ENCODE measurements at places on chromosomes 6 and 20.

DNA sequence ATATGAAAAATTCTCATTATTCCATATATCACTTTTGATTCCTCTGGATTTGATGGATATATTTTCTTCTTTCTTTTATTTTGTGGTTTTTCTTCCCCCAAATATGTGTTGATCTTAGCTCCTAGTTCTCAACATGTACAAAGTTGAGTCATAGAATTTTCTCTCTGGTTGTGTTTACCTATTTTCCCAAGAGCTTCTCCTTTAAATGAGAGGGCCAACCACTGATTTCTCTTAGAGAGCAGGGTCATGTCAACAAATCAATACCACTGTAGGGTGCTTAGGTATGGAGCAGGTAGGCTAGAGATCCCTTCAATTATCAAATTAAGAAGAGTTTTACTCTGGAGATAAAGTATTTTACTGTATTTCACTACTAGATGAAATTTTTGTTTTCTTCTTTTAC is 145.7 kb downstream of the BMP5 start:
- H3K36me3 ChIP-seq: no peaks in the 10 kb centered on the region
- DNase-seq: no peak
- H3K27me3 ChIP-seq: no peaks in the 10 kb centered on the region
- no peak overlapping the region for H3K4me3 ChIP-seq
- H3K4me1 ChIP-seq: no peaks in the 10 kb centered on the region

DNA sequence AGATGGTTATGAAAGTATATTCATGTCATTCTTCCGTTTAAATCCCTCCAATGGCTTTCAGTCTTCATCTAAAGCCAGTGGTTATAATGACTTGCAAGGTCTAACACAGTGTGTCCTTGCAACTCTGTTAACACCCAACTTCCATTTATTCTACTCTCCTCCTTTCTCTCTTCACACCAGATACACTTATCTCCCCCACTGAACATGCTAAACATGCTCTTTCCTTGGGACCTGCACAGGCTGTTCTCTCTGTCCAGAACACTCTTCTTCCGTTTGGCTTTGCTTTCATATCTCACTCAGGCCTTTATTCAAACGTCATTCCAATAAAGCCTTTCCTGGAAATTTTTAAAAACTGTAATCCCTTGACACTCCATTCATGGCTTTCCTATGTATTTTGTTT is 91.5 kb downstream of the EPHA7 start:
- H3K4me3 ChIP-seq: no peak overlapping the region
- no peak for DNase-seq
- H3K27me3 ChIP-seq: no peaks in the 10 kb centered on the region
- H3K4me1 ChIP-seq: no peaks in the 10 kb centered on the region
- H3K36me3 ChIP-seq: no peaks in the 10 kb centered on the region
- H3K27ac ChIP-seq: no peak overlapping the region

DNA sequence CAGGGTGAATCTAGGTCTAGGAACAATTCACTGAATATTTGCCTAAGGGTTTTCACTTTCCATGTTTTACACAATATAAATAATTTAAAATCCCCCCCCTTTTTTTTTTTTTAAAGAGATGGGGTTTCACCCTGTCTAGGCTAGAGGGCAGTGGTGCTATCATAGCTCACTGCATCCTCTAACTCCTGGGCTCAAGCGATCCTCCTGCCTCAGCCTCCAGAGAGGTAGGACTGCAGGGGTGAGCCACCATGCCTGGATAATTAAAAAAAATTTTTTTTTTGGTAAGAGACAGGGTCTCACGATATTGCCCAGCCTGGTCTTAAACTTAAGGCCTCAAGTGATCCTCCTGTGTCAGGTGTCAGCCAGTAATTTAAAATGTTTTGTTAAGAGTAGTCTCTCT is 17.8 kb downstream of the QKI start:
- no peak overlapping the region for H3K27ac ChIP-seq
- peaks cover 37% of the 10 kb centered on the region for H3K4me1 ChIP-seq
- H3K36me3 ChIP-seq: peaks cover 5% of the 10 kb centered on the region
- H3K27me3 ChIP-seq: no peaks in the 10 kb centered on the region
- DNase-seq: no peak

DNA sequence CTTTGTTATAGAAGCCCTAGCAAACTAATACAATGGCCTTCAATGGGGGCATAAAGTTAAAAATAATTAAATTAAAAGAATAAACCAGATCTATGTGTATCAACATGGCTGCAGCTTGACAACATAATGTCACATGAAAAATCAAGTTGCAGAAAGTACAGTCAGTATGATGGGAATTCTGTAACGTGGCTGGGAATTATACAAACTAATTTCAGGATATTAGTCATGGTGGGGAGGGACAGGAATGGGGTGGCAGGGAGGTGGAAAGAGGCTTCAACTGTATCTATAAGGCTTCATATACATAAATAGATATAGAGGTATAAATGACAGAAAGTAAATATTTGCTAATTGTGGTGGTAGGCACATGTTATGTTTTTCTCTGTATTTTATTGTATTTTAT is 107.1 kb downstream of the UNC5CL start:
- no peaks in the 10 kb centered on the region for H3K36me3 ChIP-seq
- H3K27ac ChIP-seq: no peak overlapping the region
- no peaks in the 10 kb centered on the region for H3K4me1 ChIP-seq
- peaks cover 20% of the 10 kb centered on the region for H3K27me3 ChIP-seq
- no peak overlapping the region for H3K4me3 ChIP-seq
- no peak for DNase-seq

GRCh38 chr6:2857580-2858337 is 16.1 kb upstream of the SERPINB1 start:
- peak; percentile 94 for DNase-seq
- H3K4me1 ChIP-seq: peaks cover 97% of the 10 kb centered on the region
- H3K4me3 ChIP-seq: peak overlapping the region; percentile 97
- H3K27ac ChIP-seq: peak overlapping the region; percentile 100
- H3K27me3 ChIP-seq: no peaks in the 10 kb centered on the region

DNA sequence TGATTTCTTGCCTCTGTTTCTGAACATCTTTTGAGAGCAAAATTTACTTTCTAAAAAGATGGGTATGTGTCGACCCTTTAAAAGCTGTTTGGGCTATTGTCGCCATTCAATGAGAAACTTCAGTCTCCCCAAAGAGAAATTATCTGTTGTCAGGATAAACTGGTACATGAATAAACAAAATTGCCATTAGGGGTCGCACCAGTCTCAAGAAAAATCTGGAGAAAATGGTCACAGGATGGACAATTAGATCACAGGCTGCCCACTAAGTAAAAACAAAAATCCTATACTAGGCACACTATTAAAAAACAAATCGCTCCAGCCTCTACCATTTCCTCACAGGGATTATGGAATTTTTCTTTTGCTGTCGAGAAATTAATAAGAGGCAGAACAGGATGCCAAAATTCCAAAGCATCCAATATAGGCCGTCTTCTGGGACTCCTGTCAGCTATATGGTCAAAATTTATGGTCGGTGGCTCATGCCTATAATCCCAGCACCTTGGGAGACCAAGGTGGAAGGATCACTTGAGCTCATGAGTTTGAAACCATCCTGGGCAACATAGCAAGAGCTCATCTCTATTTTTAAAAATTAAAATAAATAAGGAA is 5.5 kb upstream of the HLA-E start:
- no peak overlapping the region for H3K27ac ChIP-seq
- peaks cover 34% of the 10 kb centered on the region for H3K27me3 ChIP-seq

Data from stimulated activated naive B cell treated with anti-CD40 and anti-IgM and Interleukin-4, amounts not matched to agents 10 μg/mL and 1 μg/mL and 100 μg/mL, for 72 hours (primary cell).